ENCODE measurements at places on chromosomes 7 and 10. TPM values are rescaled to one million over a fixed set of nuclear protein-coding genes. Genes with fewer than 3 reads are reported as not detected.

IGFBP3 gene
- 20.4 TPM for total RNA-seq

NME8 gene
- 5.8 TPM for total RNA-seq

HKDC1 gene
- total RNA-seq = 1.9 TPM

LIPF gene
- total RNA-seq = 0.81 TPM

ZNF33A gene
- 17.5 TPM for total RNA-seq

SORCS1 gene
- total RNA-seq = 4.6 TPM

AS3MT gene
- 18.3 TPM for total RNA-seq

GFRA1 gene
- 17.7 TPM for total RNA-seq

PNLIP gene
- total RNA-seq = 0.74 TPM

ADIRF gene
- 35.0 TPM for total RNA-seq

FXYD4 gene
- total RNA-seq = 1.5 TPM

AQP1 gene
- 15.2 TPM for total RNA-seq

NOC3L gene
- 32.2 TPM for total RNA-seq

MRPL32 gene
- total RNA-seq = 56.8 TPM

CFAP43 gene
- total RNA-seq = 37.8 TPM

PCLO gene
- total RNA-seq = 29.4 TPM

PLEKHA1 gene
- 27.6 TPM for total RNA-seq

STYXL1 gene
- total RNA-seq = 48.3 TPM

SPDYE2B gene
- total RNA-seq = 10.6 TPM

RBM20 gene
- 3.1 TPM for total RNA-seq

FAM25C gene
- not detected for total RNA-seq

DPP6 gene
- total RNA-seq = 78.3 TPM

NEBL gene
- 4.9 TPM for total RNA-seq

EPHA1 gene
- 5.9 TPM for total RNA-seq

SEMA3E gene
- total RNA-seq = 0.19 TPM

MAGI2 gene
- total RNA-seq = 11.2 TPM

PIP gene
- total RNA-seq = not detected

NEUROG3 gene
- total RNA-seq = not detected

EBLN1 gene
- 1.4 TPM for total RNA-seq

EZH2 gene
- 27.0 TPM for total RNA-seq

OPN1SW gene
- total RNA-seq = not detected

SEMA3A gene
- total RNA-seq = 1.4 TPM

HECW1 gene
- 5.0 TPM for total RNA-seq

CCDC172 gene
- total RNA-seq = 31.4 TPM

MMD2 gene
- 21.6 TPM for total RNA-seq

PLEKHS1 gene
- 0.31 TPM for total RNA-seq

GNB2 gene
- total RNA-seq = 195 TPM

SMO gene
- total RNA-seq = 22.8 TPM

GNAT3 gene
- total RNA-seq = not detected

LRRD1 gene
- 7.7 TPM for total RNA-seq

LBX1 gene
- total RNA-seq = not detected

NT5C2 gene
- 114 TPM for total RNA-seq

GIMAP1 gene
- total RNA-seq = 1.4 TPM

ZNF735 gene
- total RNA-seq = 0.31 TPM

POU6F2 gene
- 1.7 TPM for total RNA-seq

LAMB1 gene
- 42.0 TPM for total RNA-seq

LIMK1 gene
- 54.8 TPM for total RNA-seq

ATRNL1 gene
- total RNA-seq = 61.3 TPM

CALML3 gene
- 0.63 TPM for total RNA-seq

Measured in testis (tissue), 5 donors.